ENCODE measurements at places on chromosomes 2 and 18.

- no peak for DNase-seq
Observed at GRCh38 chr18:27845897-27846296, 331.0 kb downstream of the CDH2 start.

DNA sequence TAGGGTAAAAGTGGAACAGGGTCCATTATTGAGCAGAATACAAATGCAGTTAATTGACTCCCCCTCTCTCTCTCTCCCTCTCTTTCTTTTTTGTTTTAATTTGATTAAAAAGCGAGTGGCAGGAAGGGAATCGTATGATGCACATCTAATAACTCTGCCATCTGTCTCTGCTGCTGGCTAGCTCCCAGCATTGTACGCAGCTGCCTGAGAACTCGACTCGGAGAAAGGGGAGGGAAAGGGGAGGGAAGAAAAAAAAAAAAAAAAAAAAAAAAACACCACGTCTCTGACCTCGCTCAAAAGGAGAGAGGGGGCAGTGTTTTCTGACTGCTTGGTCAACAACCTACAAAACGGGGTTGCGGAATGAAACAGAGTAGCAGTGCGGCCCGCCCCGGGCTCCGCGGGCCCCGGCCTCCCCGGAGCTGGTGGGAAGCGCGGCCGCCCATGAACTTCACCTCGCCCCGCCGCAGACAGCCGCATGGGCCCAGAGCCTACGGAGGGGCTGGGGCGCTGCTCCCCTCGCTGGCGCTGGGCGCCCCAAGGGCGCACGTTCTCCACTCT is 265.7 kb downstream of the TCF4 start:
- DNase-seq = peak; percentile 68

- DNase-seq = no peak
Observed at GRCh38 chr2:233775414-233775813, 2.7 kb upstream of the MROH2A start.

DNA sequence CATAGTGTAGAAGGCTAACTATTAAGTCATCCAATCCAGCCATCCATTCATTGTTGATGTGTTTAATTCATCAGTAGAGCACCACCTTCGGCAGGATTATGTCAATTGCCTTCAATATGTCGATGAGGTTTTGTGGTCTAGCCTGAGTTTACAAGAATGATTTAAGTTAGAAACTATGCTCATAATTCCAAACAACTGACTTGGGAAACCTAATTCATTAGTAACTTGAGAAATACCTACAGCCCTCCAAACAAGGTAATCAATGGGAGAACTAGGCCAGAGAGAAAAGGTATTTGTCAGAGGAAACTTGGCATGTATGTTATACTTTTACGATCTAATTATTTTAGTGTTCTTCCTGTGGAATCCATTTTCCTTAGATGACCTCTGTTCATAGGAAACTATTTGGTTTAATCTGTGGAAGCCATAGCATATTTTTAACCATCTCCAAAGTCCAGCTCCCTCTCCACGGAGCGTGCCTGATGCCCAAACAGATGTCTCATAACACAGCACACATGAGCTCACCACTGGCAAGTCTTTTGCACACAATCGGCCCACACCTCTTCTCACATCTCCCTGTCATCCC is 148.5 kb downstream of the GFPT1 start:
- DNase-seq = no peak

DNA sequence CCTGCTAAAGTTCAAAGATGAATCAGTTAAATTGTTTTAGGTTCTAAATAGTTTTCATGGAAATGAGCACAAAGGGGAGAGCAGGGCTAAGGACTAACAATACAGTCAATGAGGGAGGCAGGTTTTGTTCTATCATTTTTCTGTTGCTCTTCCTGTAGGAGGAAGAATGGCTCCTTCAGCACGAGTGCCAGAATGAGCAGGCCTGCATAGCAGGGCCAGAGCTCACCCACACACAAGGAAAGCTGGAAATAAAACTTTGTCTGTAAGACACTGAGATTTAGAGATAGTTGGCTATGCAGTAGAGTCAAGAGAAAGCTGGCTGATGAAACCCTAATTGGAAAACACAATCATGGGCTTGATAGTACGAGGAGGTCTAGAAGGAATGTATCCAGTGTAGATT is 313.3 kb downstream of the MBD2 start:
- no peak for DNase-seq

DNA sequence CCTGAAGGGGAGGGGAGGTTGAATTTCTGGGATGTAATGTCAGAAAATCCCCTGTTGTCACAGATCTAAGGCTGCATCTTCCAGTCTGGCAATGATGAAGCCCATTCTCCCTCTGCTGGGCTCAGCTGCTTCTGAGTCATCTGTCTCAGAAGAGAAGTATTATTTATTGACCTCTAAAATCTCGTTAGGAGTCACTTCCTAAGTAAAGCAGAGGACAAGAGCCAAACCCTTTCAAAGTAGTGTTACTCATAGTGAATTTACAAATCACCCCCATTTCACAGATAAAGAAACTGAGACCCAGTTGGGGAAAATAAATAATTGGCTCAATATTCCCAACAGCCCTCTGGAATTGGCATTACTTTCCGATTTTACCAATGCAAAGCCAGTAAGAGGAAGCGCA is 167.3 kb upstream of the SKOR2 start:
- DNase-seq = no peak

- no peak for DNase-seq
Observed at GRCh38 chr2:36356298-36356989, 866 bp downstream of the CRIM1 start.

GRCh38 chr2:128550389-128550788 is 231.7 kb upstream of the HS6ST1 start:
- DNase-seq = no peak

GRCh38 chr2:17765398-17765797 is 11.5 kb downstream of the GEN1 start:
- DNase-seq = no peak

- peak; percentile 75 for DNase-seq
Observed at GRCh38 chr2:37982147-37982582, 57.1 kb downstream of the RMDN2 start.

Data from HAP-1 (cell line).